SIG-M5 (cell line): ENCODE measurements at places on chromosomes 1 and 21.

GRCh38 chr1:181675091-181675917 is 192.0 kb downstream of the CACNA1E start:
- no peak for DNase-seq

- no peak for DNase-seq
Measured at GRCh38 chr1:34762474-34763141, 3.1 kb downstream of the GJB4 start.

DNA sequence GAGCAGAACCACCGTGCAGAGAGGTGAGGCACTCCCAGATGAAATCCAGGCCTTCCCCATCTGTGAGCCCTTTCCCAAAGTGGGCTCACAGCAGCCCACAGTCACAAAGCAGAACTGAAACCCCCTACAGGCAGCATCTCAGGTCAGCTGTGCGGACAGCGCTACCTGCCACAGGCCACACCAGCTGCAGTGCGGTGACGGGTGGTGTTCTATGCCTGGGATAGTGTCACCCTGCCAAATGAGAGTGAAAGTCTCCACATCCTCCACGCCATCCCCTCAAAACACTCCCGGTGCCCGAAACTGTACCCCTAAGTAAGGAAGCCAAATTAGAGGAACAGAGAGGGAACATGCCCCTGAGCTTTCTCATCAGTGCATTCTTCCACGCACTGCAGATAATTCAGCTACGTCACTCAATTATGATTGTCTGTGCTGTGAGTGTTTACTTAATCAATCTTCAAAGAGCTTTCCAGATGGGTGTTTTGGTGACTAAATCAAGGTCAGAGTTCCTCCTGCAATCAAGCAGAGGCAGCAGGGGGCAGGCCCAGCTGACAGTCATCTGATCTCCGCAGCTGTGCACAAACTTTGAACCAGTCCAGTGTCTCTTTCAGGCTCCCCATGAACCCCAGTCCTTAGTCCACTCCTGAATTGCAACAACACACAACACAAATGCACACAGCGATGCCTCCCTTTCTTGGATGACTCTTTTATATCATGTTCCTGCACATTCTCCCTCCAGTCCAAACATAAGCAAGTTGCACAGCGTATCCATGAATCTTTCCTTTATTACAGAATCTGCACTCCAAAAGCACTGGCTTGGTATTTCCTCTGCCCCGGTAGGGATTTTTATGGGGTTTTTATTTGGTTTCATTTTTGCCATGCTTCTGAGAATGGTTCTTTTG is 150.0 kb downstream of the TOMM20 start:
- DNase-seq: peak; percentile 43

GRCh38 chr21:16538405-16538804 is 808.6 kb downstream of the USP25 start:
- DNase-seq: no peak

GRCh38 chr1:2061065-2061778 is 11.0 kb downstream of the PRKCZ start:
- no peak for DNase-seq

- no peak for DNase-seq
Measured at GRCh38 chr21:45957981-45958600, 23.5 kb upstream of the COL6A1 start.

- DNase-seq: no peak
Measured at GRCh38 chr21:28489162-28489561, 503.5 kb downstream of the LTN1 start.

DNA sequence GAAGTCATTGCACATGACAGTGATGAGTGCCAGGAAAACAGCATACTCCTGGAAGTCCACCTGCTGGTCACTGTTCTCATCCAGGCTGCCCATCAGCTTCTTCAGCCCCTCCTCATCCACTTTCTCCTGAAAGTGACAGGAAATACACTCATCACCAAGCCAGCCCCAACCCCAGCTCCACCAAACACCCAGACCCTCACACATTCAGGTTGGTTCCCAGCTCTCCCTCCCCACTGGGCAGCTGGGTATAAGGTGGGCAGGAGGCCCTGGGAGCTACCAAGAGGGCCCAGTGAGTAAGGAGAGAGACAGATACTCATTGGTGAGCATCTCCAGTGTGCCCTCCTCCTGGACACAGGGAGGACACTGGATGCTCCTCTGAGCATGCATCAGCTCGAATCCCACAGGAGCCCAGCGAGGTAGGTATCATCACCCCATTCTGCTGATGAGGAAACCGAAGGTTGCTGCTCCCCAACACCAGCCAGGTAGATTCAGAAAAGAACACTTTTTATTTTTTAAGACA is 4.1 kb downstream of the S100A2 start:
- no peak for DNase-seq

DNA sequence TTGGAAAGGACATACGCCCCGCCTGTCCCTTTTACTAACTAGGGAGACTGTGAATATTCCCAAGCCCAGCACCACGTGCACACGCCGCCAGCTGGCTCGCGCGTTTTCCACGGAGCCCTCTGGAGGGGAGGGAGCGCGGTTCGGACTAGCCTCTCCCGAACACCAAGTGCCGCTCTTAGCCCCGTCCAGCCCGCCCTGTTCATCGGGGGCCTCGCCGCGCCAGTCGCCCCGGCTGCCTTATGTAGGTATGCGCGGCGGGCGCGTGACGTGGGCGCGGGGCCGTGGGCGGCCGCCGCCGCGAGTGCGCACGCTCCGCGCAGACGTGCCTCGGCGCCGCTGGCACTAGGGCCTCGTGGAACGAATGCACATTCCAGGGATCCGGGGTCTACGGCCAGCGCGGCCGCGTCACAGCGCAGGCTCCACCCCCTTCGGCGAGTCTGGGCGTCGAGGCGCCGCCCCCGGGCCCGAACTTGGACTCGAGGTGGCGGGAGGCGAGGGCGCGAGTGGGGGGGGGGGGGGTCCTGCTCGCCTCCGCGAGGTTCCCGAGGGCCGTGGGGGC is 767 bp upstream of the IRF2BP2 start:
- DNase-seq: peak; percentile 63

DNA sequence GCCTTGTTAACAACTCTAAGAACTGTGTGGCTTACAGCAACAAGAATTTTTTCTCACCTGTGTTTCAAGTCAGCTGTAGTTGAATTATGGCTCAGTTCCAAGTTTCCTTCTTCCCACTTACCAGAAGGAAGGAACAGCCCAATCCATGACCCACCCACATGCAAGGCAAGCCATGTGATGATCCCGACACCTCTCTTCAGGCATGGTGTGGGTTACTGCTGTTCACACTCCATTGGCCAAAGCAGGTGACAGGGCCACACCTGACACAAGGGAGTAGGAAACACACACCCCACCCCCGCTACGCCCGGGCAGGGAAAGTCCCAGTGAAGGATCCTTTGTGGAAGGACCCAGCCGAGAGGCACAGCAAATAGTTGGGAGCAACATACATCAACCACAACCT is 36.3 kb downstream of the KCNJ15 start:
- no peak for DNase-seq

DNA sequence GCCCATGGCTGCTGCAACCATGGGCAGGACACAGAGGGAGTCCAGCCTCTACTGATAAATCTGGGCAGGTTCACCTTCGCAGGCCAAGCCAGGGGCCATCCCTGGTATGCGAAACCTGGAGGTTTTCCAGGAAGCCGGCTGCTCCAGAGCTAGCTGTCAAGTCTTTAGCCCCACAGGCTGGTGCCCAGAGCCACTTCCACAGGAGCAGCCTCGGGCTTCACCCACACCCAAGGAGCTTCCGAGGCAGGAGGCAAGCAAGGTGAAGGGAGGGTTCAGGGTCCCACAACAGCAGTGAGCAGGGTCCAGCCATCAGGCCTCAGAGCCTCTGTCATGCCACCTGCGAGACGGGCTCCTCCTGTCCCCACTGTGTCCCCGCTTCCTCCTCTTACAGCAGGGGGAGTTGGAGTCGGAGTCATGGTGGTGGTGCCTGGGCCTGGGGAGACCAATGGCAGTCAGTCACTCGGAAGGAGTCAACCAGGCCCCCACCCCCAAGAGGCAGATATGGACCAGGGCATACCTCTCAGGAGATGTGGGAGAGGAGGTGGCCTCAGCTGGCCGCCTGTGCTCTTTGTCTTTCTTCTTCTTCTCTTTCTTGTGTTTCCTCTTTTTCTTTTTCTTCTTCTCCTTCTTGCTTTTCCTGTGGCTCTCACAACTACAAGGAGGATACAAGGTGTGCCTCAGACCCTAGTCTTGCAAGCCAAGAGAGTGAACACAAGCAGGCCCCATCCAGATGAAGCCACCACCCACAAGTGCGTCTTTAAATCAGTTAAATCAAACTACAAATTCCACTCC is 2.1 kb downstream of the C1orf35 start:
- DNase-seq: no peak

GRCh38 chr1:207766569-207766968 is 14.7 kb downstream of the CD46 start:
- no peak for DNase-seq

GRCh38 chr1:157168015-157168414 is 29.8 kb upstream of the ETV3 start:
- DNase-seq: no peak

DNA sequence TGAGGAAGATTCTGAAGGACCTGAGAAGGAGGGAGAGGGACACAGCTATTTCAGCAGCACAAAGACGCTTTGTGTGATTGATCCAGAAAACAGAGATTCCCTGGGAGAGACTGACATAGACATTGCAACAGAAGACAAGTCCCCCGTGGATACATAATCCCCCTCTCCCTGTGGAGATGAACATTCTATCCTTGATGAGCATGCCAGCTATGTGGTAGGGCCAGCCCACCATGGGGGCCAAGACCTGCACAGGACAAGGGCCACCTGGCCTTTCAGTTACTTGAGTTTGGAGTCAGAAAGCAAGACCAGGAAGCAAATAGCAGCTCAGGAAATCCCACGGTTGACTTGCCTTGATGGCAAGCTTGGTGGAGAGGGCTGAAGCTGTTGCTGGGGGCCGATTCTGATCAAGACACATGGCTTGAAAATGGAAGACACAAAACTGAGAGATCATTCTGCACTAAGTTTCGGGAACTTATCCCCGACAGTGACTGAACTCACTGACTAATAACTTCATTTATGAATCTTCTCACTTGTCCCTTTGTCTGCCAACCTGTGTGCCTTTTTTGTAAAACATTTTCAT is 161.3 kb upstream of the SGIP1 start:
- no peak for DNase-seq

DNA sequence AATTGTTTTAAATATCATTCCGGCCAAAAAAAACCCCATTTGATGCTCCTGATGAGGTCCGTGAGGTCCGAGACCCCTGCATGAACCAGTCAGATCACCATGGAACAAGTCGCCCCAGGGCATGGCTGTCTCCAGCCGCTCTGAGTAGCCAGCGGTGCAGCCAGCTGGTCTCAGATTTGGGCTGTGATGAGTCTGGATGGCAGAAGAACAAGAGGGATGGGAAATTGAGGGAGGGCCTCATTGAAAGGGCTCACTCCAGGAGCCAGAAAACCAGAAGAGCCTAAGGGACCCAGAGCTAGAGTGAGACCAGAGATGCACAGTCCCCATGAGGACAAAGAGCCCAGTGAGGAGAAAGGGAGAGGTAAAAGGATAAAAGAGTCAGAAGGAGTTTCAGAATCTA is 174.0 kb downstream of the TOMM20 start:
- DNase-seq: no peak

DNA sequence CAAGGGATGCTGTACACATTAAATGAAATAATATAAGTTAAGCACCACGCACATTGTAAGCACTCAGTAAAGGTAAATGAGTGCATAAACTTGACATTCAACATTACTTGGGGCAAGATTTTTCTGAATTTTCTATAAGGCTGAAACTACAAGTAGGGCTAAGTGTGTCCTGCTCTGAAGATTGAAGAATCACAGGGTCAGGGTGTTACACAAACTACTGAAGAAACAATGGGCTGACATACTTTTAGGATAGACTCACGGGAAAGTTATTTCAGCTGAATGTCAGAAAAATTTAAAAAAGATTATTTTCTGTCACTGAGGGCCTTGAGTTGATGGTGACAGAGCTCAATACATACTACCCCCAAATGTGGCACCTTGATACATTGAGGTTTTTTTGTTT is 644.2 kb upstream of the PLXNA2 start:
- no peak for DNase-seq

GRCh38 chr1:53410100-53410541 is 49.1 kb upstream of the DMRTB1 start:
- no peak for DNase-seq

DNA sequence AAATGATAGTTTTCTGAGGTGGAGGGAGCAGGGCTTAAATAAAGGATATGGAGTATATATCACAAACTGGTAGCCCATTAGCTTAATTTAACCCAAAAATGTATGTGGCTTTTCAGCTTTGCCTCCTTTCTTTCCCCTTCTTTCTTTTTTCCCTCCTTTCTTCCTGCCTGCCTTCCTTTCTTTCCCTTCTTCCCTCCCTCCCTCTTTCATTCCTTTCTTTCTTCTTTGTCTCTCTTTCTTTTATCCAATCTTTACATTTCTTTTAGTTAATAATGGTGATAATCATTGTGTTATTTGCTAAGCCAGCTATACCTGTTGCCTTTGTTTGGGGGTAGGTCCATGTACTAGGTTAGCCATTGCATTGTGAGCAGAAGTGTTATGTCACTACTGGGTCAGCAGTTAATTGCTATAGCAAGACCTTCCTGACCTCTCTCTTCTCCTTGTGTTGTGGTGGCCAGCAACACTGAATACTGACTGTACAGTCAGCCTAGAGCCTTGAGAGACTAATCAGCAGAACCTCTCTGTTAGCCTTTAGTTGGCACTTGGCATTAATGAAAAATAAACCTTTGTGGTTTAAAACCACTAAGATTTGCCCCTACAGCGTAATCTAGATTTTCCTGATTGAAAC is 5.1 kb downstream of the GORAB start:
- no peak for DNase-seq

DNA sequence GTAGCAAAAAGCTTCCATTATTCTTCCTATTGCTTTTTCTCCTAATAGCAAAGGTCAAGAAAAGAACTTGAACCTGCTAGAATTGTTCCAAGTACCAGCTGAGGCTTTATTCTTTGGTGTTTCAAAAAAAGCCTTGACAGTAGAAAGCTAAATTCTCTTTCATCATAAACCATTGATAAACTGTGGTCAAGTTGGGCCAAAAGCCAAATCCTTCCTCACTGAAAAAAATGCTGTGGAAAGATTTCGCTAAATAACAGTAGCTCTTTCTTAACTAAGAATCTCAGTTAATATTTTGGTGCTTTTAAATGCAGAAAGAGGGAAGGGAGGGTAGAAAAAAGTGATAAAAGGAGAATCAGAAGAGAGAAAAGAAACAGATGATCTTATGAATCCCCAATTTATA is 14.0 kb upstream of the JAM2 start:
- DNase-seq: no peak

DNA sequence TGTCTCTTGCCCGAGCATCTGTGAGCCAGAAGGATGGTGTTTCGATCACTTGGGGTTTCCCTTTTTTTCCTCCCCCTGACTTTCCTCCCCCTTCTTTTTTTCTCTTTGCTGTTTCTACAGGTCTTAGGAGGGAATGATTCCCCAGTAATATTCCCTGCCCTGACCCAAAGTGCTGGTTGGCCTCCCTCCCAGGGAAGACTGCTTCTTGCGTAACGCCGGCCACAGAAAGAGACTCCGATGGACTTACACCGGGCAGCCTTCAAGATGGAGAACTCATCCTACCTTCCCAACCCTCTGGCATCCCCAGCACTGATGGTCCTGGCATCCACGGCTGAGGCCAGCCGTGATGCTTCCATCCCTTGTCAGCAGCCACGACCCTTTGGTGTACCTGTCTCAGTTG is 6.8 kb downstream of the RNF220 start:
- DNase-seq: no peak
